ENCODE measurements at places on chromosomes 1 and 21.

- DNase-seq, result no peak
Measured at GRCh38 chr1:19447550-19447949, 37.8 kb downstream of the CAPZB start.

DNA sequence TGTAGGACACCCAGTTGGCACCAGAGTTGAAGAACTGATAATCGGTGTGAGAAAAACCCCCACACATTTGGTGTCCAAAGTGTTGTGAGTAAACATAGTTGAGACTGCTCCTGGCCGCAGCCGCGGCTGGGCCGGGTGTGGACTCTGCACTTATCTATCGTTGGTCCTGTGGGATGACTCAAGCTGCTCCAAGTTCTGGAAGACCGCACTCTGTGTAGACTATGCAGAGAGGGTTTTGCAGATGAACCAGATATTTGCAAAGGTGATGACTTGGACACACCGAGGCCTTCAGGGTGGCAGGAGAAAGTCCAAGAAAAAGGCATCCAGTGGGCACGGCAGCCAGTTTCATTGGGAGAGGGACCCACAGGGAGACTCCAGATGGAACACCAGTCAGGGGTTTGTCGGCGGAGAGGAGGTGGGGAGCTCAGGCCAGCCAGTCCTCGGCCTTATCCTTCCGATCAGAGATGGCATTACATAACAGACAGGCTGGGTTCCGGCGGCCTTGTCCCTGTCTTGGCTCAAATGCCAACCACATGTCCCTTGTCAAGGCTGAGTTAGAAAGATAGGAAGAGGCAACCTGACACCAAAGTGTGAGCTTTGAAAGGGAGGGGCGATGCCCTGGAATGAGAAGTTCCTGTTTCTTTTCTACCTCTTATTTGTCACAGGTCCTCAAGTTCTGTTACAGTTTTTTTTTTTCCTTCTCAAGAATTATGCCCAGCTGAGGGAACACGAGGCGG is 21.1 kb downstream of the C2CD2 start:
- DNase-seq, result no peak

DNA sequence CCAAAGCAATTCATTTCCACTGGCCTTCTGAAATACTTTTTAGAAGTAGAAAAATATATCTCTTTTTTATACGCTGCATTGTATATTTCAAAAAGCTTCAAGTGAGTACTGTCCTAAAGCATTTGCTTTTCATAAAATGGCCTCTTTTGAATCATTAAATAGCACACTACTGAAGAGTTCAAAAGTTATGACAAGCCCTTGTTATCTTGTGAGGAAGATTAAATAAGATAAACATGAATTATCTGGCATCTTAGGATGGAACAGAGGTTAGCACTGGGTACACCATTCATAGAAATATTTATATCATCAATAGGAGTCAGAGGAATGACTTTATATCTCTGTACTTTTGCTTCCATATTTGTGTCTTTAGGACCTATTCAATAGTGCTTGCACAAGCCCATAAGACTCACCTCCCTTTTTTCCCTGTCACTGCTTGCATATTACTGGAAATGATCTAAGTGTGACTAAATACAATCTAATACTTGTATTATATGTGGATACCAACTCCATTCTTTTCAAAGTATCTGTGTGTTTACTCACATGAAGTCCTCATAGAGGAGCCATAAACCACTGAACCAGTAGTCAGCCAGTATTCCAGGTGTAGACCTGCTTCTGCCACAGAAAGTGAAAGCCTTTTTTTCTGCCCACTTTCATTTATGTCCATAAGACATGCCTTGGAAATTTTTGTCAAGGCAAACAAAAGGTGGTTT is 274.2 kb upstream of the C1orf105 start:
- DNase-seq, result no peak

DNA sequence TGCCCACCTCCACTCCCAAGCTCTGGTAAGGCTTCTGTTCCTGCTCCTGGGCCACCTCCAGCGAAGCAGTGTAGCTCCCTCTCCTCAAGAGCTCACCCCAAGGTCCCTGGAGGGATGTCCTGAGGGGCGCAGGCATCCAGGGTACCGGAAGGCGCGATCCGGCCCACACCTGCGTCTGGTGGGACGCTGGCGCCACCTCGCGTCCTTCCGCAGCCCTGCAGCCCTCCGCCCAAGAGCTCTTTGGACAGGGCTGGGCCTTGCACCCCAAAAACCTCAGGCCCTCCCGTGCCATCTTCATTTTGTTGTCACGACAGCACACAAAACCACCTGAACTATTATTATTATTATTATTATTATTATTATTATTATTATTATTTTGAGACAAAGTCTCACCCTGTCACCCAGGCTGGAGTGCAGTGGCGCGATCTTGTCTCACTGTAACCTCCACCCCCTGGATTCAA is 49.2 kb upstream of the PAX7 start:
- DNase-seq, result no peak

- DNase-seq, result no peak
Measured at GRCh38 chr1:192849011-192849410, 40.2 kb downstream of the RGS2 start.

- DNase-seq, result peak; percentile 26
Measured at GRCh38 chr1:50603274-50604271, 180.3 kb upstream of the DMRTA2 start.

- DNase-seq, result no peak
Measured at GRCh38 chr1:172184506-172185191, 235.8 kb upstream of the C1orf105 start.

DNA sequence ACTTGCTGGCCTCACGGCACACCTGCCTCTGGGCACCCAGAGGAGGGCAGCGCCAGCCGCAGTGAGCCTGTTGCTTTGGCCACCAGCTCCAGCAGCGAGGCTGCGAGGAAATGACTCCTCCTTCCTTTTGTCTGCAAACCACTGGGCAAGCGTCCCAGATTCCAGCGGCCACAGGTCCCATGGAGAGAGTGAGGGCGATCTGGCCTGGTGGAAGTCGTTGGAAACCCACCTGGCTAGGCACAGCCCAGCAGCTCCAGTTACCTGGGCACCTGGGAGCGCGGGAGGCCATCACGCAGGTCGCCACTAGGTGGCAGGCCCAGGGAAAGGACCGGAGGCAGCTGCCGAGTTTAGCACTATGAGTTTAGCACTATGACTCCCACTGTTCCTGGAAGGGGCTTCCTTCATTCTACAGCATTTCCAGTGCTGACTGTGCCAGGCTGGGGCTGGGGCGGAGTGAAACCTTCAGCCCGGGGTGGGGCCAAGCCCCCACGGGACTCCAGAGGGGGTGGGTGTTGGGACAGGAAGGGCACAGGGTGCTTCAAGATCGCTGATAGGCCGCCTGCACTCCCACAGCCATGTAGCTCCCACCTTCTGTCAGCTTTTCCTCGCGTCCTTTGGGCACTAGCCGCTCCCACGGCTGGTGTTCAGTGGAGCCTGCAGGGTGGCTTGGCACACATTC is 1.1 kb upstream of the ESPN start:
- no peak for DNase-seq

- no peak for DNase-seq
Measured at GRCh38 chr1:6653436-6654290, 29.0 kb downstream of the THAP3 start.

DNA sequence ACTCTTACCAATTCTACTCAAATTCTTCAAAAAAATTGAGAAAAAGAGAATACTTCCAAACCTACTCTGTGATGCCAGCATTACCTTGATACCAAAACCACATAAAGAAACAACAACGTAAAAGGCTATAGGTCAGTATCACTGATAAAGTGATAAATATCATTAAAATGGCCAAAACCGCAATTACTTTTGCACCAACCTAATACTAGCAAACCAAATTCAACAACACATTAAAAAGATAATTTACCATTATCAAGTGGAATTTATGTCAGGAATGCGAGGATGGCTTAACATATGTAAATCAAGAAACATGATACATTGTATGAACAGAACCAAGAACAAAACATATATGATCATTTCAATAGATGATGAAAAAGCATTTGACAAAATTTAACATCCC is 7.0 kb downstream of the SPAG17 start:
- DNase-seq, result no peak

GRCh38 chr1:183148599-183148998 is 37.5 kb upstream of the LAMC2 start:
- no peak for DNase-seq

DNA sequence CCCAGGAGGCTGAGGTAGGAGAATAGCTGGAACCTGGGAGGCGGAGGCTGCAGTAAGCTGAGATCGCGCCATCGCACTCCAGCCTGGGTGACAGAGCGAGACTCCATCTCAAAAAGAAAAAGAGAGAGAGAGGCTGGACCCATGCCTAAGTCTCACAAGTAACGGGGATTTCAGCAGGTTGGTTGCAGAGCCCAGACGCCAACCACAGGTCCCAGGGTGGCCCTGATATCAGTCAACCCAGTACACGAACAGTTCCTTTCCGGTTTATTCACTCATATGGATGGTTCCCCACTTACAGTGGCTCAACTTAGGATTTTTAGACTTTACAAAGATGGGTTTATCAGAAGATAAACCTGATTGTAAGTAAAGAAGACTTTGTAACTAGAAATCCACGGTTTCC is 40.9 kb downstream of the CLSTN1 start:
- no peak for DNase-seq

GRCh38 chr1:165793951-165794350 is 25.3 kb upstream of the TMCO1 start:
- DNase-seq, result no peak

DNA sequence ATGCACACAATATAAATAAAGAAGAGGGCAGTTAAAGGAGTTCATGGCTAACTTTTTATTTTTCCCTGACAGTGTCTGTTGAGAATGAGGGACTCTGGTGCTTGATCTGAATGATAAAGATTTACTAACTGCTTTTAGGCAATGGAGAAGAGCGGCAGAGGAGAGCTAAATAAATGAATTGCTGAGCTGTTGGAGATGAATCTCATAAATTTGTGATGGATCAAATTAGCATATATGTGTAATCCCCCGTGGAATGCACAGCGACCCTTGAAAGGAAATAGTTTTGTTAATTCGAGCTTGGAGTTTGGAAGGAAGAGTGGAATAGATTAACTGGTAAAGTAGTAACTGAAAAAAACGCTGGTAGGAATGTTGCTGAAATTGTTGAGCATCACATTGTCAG is 40.2 kb downstream of the HMCN1 start:
- no peak for DNase-seq

GRCh38 chr1:50974618-50974935 is 4.5 kb downstream of the CDKN2C start:
- DNase-seq, result no peak

GRCh38 chr1:228953207-228953606 is 217.9 kb downstream of the RHOU start:
- no peak for DNase-seq

- no peak for DNase-seq
Measured at GRCh38 chr1:117575586-117576225, 30.1 kb upstream of the TENT5C start.

GRCh38 chr1:53681977-53682685 is 56.8 kb downstream of the GLIS1 start:
- no peak for DNase-seq

GRCh38 chr1:84887261-84887934 is 5.6 kb downstream of the LPAR3 start:
- no peak for DNase-seq

DNA sequence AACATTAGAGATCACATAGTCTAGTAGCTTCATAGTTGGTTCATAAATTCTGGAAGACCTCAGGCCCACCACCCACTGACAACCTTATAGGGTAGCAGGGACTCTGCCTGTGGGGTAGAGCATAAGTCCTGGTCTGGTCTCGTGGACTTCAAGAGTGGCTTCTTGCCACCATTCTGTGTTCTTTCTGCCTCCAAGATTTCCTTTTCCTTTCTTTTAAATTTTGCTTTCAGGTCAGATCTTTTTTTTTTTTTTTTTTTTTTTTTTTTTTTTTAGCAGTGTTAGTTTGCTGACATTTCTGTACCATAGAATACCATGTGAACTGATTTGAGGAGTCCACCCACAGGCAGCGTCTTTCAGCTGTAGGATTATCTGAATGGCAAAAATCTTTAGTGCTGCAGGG is 28.5 kb downstream of the MTR start:
- DNase-seq, result no peak

GRCh38 chr1:23995431-23995837 is 15.3 kb upstream of the SRSF10 start:
- no peak for DNase-seq

Measured in HS-27A (cell line).